ENCODE measurements at places on chromosomes 2 and 18.

GRCh38 chr2:202695166-202695565 is 60.4 kb downstream of the FAM117B start:
- no peak for DNase-seq

DNA sequence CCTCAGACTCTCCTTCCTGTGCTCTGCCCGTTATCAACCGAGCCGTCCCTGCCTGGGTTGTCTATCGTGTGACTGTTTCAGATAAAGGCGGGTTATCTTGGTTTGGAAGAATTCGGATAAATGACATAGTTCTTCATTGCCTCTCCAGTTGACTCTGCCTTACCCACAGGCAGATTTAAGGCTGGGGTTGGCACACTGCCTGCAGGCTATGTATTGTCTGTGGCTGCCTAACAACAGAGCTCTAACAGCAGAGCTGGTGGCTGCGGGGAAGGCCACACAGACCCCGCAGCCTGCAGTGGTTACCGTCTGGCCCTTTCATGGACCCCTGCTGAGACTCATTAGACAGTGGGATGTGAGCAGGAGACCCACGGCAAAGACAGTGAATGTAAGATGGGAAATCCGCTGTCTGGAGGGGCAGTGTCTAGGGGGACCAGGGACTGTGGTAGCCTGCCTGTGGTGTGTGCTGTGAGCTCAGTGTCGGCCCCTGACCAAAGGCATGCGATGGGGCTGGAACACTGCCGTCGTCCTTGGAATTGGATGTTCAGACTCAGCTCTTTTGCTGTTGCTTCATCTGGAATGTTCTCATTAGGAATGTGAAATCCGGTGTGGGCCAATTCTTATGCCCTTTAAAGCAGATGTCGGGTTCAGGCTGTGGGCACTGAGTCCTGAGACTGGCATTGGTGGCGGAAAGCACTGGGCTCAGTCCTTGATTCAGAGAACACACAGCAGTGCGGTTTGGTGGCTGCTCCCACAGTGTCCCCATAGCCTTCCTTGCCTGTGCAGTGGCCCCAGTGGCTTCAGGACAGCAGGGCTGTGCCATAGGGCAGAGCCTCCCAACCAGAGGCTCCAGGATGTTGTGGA is 44.5 kb downstream of the SH3RF3 start:
- DNase-seq = no peak

DNA sequence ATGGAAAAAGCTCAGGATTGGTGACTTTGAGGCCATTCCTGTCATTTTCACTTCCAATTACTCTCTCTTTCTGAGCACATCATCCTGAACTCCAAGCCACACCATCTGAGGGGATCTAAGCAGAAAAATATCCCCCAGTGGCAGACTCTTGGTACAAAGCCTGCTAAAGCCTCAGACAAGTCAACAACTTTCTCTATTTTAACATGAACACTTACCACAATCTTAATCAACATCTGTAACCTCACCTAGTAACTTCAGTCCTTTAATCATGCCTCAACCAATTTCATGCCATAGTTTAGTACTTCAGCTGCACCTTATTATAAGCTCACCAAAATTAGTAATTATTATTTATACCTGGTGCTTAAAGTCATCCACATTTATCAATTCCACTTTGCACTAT is 128.9 kb downstream of the DTNB start:
- DNase-seq = no peak

DNA sequence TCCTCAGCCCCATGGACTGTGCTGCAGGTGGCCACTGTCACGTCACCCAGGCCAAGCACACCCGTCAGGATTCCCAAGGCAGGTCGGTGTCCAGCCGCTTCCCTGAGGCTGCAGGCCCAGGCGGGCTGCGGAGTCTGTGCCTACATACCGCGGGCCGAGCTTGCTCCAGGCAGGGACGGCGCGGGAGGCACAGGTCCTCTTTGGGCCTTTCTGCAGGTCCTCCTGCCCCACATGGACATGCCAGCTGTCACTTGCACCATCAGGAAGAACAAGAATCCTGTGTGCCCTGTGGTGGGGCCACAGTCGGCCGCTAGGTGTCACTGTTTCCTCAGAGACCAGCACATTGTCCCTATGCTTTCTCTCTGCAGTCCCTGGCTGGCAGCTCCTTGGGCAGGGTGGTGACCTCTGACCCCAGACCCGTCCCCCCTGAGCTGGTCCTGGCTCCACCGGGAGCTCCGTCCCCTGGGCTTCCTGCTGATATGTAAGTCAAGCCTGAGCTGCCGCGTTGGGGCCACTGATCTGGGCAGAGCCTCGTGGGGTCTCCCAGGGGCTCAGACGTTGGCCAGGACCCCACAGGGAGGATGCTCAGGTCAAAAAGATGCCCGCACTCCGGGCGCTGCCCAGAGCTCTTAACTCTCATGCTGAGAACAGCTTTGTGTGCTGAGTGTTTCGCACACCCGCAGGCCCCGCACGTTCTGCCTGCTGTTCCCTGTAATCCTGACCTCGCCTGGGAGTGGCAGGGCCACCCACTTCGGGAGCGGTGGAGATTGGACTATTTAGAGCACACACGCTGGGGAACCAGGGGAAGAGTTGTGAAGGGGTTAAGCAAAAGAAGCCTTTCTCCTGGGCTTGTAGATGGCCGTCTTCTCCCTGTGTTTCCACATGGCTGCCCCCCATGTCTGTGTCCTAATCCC is 17.3 kb upstream of the AGXT start:
- DNase-seq = peak; percentile 78
